Uterus (tissue), 4 donors: ENCODE measurements at places on chromosomes 6 and 20. TPM values are rescaled to one million over a fixed set of nuclear protein-coding genes. Genes with fewer than 3 reads are reported as not detected.
A peak's percentile ranks its signal among the peaks of the same experiment; 100 is the strongest.

DNA sequence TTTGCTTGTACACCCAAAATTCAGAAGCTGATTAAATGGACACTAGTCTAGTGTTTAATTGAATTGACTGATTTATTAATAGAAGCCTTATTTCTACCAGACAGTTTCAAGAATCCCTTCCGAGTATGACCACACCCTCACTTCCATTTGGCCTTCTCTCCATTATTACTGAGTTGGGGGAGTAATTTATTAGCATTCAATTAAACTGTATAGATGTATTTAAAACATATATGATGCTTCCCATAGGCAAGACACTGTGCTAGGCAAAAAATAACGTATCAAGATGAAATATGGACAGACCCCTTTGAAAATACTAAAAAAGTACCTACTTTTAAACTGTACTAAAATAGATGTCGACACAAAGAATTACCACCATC lies 112.9 kb upstream of the PHACTR1 start:
- no peak for DNase-seq

Gene NRSN1
- total RNA-seq: not detected

DNA sequence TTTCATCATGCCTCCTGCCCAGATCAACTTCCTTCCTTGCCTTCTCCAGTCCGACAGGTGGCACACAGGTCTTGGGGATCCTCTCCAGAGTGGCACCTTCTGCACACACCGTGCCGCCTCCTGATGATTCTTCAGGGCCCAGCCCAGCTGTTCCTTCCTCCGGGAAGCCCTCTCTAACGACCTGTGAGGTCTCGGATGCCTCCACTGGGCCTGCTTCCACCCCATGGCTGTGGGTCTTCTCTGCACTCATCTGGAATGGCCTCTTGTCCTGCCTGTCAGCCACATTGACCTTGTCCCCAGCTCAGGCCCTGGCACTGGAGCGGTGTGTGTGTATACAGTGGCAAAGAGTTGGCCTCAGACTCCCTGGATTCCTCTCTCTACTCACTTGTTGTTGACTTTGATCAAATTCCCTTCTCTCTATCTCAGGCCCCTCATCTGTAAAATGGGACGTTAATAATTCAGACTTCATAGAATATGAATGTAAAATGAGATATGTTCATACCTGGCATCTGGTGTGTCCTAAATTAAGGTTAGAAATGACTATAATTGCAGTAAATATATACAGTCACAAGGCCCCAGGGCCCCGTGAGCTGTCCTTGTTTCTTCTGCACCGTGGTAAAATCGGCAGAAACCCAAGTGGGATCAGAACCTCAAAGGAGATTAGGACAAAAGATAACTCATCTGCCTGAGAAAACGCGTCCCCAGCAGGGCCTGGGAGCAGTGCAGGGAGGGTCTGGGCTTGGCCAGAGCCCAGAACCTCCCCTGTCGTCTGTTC lies 1.5 kb downstream of the FAM210B start:
- no peak for DNase-seq

Gene LINC00237
- not detected for total RNA-seq

DNA sequence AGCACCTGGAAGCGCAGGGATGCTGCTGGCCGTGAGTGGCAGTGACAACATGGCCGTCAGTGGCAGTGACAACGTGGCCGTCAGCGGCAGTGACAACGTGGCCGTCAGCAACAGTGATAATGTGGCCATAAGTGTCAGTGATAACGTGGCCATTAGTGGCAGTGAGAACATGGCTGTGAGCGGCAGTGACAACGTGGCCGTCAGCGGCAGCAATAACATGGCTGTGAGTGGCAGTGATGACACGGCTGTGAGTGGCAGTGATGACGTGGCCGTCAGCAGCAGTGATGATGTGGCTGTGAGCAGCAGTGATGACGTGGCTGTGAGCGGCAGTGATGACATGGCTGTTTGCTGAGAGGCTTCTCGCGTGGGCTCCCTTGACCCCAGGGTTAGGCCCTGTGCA lies 169.8 kb downstream of the ERMARD start:
- DNase-seq: no peak

DNA sequence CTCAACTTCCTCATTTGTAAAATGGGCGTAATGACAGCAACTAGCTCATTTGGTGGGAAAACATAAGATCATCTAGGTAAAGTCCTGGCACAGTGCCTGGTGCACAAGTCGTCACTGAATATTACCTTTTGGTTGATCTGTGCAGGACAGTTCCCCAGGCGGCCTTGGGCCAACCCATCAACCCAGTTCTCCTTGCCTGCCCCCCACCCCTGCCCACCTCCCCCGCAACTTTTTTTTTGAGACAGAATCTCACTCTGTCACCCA lies 99.2 kb downstream of the JPH2 start:
- no peak for DNase-seq

DNA sequence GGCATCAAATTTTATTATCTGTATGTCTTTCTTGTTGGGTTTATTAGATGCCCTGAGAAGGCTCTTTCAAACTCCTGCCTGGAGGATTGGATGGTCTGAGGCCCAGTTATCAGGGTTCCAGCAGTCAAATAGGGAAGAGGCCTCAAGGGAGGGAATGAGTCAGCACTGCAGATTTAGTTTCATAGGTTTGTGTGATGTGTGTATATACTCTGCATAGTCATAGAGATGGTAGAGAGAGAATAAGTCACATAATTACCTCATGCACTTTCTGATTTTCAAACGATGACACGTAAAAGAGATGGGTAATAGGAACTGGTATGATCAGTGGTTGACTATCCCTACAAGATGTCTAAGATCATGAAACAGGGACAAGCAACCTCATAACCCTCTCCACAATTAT lies 82.1 kb downstream of the ADAT2 start:
- no peak for DNase-seq

DNA sequence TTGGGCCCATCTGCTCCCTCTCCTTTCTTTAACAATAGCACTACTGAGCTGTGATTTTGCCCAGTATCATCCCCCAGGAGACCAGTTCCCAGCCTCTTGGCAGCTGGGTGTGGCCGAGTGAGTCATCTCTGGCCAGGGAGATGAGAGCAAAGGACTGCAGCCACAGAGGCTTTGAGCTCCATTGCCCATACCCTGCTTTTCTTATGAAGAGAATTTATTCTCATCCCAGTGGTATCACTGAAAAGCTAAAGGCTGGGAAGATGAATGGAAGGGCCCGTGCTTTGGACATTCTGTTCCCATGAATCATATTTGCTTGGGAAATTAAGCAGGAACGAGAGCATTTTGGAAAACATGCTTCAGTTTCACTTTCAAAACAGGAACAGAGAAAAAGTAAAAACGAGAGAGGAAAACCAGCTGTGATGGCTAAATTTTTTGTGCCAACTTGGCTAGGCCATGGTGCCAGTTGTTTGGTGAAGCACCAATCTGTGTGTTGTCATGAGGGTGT lies 14.9 kb downstream of the CST3 start:
- DNase-seq: peak; percentile 85

- no peak for DNase-seq
Observed at GRCh38 chr20:58237318-58238132, 9.1 kb upstream of the ANKRD60 start.

DNA sequence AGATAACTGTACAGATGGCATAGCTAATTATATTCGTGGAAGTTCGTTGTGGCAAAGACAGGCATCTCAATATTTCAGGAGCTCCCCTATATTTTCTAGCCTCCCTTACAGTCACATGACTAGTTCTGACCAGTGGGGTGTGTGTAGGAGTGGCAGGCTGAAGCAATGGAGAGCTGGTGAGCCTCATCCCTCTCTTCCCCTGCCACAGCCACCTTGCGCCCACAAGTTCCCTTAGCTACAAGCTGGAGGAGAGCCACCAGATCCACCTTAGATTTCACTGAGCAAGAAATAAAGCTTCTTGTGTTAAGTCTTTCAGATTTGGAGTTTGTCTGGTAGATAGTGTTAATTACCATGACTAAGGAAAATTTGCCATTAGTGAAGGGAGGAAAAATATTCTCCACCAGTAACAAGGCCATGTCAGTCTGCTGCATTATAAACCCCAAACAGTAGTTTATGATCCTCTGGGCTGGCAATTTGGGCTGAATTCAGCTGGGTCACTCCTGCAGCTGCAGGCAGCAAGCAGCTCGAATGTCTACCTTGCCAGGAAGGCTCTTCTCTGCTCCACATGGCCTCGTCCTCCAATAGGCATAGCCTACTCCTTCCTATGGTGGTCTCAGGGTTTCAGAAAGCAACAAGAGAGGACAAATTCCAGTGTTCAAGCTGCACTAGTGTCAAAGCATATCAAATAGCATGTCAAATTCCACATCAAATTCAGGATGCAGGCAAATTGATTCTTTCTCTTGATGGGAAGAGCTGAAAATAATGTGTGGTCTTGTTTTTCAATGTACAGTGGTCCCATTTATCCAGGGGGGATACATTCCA lies 7.4 kb upstream of the RBCK1 start:
- DNase-seq: no peak
